ENCODE measurements at places on chromosomes 4 and X. TPM values are rescaled to one million over a fixed set of nuclear protein-coding genes. Genes with fewer than 3 reads are reported as not detected.

Gene PIM2
- 9.7 TPM for total RNA-seq

Gene HTN1
- not detected for total RNA-seq

DNA sequence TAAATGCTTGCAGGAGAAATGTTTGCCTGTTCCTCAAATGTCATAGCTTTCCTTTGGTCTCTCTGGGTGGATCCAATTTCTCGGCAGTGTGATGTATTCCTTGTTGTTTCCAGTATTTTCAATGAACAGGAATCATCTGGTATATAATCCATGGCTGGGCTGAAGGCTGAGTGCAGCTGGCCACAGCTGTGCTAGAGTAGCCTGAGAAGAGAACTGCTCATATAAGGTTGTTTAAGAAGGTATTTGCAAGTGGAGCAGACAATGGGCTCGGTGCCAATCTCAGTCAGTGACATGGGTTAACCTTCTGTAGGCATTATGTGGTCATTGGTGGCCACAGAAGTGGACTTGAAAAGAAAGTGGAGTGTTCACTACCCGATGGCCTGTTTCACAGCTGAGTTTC lies 390.3 kb downstream of the SPRY1 start:
- no peak for DNase-seq

DNA sequence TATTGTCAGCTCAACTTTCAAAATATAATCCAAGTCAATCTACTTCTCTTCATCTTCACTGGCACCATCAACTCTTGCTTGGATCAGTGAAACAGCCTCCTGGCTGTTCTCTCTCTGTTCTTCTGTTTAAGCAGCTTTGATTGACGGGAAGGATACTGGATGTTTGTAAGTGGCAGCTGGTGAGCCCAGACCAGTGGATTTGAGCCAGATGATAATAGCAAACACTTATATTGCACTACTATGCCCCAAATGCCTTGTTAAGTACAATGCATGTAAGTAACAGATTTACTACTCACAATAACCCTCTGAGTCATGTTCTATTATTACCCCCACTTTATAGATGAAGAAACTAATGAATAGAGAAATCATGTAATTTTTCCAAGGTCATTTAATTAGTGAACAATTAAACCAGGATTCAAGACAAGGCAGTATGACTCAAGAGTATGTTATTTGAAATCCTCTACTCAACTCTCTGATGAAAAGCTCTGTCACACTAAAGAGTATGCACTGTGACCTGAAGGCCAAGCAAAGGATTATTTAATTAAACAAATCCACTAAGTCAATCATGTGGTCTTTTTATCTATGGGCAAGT lies 44.8 kb downstream of the SPANXN3 start:
- no peak for DNase-seq

DNA sequence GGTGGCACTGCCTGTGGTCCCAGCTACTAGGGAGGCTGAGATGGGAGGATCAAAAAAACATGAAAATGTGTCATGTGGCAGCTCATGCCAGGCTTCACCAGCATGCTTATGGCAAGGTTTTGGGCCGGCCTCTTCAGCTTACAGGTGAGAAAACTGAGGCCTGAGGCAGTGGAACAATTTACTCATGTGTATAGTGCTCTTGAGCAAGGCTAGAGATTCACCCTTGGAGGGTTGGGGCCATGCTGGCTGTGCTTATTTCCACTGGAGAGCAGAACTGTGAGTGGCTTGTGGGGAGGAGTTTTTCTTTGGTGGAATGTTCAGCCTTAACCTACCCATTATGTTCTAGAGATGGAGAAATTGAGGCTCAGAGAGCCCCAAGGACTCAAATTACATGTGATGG lies 31.8 kb downstream of the NSD2 start:
- no peak for DNase-seq

GRCh38 chr4:10198365-10198764 lies 81.8 kb upstream of the WDR1 start:
- no peak for DNase-seq

DNA sequence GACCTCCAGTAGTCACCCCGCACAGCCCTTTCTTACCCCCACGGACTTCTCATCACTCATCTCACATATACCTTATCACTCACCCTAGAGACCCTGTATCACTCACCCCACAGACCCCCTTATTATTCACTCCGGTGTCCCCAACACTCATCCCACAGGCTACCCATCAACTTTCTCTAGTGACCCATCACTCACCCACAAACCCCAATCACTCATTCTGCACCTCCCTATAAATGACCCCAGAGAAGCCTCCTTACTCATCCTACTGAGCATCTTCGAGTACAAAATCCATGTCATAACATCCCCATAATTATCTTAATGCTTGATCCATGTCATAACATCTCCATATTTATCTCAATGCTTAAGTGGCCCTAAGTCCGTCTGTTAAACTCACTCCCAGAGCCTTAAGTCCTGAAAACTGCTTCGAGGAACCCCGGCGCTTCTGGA lies 934 bp downstream of the ZNF41 start:
- no peak for DNase-seq

GRCh38 chrX:6813836-6814370 lies 279.0 kb upstream of the VCX3A start:
- no peak for DNase-seq

GRCh38 chrX:13646154-13646549 lies 6.8 kb upstream of the TCEANC start:
- DNase-seq, result no peak

GRCh38 chrX:14697451-14697850 lies 168.1 kb downstream of the GLRA2 start:
- DNase-seq, result no peak

DNA sequence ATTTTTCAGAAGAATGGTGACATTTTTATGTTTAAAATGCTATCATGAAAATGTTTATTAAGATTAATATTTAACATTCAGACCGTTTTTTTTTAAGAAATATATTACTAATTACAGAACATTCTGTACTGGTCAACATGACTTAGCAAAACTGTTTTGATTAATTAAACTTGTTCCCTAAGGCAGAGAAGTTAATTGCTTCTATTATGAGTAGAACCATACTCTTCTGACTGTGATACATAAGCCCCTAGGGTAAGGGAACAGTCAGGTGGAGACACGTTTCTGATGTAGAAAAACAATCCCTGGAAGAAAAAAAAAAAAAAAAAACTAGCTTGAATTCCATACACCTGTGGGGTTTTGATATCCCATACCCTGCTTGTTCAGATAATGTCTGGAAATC lies 97.4 kb downstream of the GPM6A start:
- DNase-seq, result no peak
